ENCODE measurements at places on chromosomes 7 and 10.

DNA sequence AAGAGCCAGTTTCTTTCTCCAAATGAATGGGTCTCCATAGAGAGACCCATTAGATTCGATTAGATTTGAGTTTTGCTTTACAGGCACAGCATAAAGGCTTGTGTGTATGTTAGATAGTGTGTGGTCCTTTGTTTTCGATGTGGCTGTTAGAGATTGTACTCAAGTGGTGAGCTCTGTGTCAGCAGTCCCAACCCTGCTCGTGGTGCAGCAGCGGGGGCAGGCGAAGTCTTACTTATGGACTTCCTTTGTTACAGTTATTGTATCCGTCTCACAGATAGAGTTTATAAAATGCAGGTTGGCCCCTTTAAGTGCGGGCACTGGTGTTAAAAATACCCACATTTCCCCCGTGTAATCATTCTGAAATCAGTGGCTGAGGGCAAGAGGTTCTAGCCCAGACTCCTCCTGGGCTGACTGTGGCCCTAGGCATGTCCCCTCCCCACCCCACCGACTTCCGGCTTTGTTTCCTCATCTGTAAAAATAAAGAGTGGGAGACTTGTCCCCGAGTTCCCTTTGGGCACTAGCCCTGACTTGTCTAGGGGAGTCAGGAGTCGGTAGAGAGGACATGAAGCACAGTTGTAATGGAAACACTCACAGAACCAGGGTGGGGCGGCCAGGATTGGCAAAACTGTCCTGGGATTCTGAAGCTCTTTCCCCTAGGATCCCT lies 28.6 kb downstream of the MTURN start:
- DNase-seq, result no peak

DNA sequence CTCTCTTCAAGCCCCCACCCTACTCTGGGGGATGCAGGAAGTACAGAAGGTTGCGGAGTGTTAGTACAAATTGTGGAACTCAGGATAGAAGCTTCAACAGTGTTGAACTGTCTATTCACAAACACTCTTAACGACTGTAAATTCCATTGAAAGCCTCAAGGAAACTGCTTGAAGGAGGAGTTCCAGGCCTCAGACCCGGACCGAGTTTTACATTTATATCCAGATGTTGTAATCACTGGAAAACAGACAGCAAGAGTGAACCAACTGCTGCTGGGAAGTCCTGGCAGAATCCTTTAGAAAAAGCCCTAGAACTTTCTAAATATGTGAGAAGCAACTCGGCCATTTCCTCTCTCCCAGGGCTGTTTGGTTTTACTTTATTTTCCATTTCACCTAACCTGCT lies 84.1 kb upstream of the LRRC18 start:
- no peak for DNase-seq

DNA sequence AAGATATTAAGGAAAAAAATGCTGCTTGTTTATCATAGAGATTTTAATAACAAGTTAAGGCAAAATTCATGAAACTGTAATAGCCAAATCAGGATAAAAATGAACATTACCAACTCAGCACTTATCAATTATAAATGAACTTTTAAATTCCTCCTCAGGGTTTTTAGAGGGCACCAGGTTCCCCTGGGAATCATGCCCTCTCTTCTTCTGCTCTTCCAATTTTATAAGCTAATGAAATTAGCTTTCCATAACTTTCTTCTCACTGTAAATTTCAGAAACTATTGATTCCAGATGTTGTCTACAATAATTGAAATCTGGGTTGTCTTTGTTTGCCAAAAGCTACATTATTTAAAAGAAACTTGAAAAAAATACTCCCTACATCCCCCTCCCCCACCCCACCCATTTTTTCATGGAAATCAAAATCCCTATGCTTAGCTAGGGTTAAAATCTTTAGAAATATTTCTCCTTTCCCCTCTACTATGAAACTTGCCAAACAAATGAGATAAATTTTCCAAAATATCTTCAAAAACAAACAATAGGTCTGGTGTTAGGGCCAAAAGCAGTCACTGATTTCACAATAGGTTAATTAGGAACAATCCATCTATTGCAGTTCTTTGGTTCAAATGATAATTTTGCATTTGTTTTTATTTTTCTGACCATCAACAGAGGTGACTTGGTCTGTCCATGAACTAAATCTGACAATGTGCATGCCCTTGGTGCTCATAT lies 187.7 kb downstream of the DOCK4 start:
- no peak for DNase-seq

DNA sequence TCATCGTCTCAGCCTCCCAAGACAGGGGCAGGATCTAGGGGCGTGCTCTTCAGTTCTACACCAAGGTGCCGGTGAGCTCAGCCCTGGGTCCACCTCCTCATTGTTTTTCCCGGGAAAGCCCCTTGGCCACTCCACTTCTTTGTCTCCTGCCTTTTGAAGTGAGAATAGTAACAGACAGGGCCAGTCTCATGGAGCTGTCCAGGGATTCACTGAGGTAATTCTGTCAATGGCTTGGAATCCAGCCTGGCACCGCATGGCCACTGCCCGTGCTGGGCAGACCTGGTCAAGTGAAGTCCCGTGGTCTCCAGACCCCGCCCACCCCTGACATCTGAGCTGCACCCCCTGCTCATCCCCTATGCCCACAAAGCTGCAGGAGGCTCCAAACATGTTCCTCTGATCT lies 138.9 kb downstream of the TNS3 start:
- no peak for DNase-seq

DNA sequence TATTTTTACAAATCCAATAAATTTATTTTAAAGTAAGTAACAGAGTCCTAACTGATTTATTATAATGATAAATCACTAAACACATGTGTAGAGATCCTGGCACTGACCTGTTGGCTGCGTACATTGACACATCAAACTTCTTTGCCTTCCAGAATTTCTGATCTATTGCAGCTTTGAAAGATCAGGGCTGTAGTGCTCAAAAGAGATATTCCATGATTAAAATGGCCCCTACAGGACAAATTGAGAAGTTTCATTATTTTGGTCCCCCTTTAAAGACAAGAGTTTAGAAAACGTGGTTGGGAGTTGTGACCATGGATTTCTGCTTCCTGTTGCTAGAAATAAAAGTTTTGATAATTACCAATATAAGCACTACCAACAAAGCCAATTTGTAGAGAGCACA lies 87.7 kb upstream of the PDK4 start:
- no peak for DNase-seq

DNA sequence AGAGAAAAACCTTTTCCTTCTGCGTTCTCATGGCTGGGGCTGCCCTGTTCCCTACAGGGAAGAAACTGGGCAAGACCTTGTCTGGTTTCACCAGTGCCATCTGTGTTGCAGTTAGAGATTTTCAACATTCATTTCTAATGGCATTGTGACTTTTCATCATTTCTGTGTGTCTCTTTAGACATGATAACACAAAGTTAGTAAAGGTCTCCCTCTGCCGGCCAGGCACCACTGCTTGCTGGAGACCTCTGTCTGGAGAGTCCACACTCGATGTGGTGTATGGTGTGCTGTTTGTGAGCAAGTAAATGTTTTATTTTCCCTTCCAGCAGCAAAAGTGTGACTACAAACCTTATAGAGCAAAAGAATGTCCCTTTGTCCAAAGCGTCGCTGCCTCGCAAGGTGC lies 213.5 kb downstream of the PAXIP1 start:
- DNase-seq, result no peak

DNA sequence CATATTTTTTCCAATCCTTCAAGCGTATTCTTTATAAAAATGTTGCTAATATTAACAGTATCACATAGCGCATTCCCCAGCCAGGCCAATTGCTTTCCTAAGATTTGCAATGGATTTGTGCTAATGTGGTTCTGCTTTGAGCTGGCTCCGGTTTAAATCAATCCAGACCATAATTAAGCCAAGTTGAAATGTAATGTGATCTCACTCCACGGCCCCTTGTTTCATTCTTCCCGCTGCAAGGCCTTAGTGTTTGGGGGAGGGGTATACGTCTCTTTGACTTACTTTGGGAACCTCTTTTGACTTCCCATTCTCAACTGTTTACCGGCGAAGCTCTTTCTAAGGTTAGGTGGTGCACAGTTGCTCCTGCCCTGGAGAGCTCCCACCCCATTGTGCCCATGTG lies 86.4 kb downstream of the PRPF18 start:
- no peak for DNase-seq

GRCh38 chr7:33918438-33919143 lies 13.3 kb downstream of the BMPER start:
- DNase-seq, result no peak

DNA sequence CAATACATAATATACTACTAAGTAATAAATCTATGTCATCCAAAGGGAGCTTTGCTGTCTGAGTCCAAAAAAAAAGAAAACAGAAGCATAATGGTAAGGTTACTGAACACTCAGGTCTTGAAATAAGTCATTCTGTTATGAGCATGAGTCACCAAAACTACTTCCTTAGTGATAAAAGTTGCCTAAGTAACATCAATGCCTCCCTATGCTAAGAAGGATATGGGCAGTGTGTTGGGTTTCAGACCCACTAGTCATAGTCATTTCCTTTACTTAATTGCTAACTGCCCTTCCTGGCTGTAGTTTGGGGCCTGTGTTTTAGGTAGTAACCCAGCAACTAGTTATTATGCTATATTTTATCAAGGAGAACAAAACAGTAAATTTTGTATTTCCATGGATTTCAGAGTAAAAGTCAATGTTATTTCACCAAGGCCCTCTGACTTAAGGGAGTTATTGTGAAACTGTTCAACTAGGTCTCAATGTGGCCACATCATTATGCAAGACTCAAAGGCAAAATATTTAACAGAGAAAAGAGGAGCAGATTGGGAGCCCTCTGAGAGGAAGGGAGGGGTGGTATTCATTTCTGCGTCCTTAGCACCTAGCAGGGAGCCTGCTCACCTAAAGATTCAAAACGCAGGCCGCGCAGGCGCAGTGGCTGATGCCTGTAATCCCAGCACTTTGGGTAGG lies 11.7 kb upstream of the VIM start:
- DNase-seq, result no peak

- no peak for DNase-seq
Observed at GRCh38 chr7:20745702-20746101, 41.0 kb downstream of the SP8 start.

DNA sequence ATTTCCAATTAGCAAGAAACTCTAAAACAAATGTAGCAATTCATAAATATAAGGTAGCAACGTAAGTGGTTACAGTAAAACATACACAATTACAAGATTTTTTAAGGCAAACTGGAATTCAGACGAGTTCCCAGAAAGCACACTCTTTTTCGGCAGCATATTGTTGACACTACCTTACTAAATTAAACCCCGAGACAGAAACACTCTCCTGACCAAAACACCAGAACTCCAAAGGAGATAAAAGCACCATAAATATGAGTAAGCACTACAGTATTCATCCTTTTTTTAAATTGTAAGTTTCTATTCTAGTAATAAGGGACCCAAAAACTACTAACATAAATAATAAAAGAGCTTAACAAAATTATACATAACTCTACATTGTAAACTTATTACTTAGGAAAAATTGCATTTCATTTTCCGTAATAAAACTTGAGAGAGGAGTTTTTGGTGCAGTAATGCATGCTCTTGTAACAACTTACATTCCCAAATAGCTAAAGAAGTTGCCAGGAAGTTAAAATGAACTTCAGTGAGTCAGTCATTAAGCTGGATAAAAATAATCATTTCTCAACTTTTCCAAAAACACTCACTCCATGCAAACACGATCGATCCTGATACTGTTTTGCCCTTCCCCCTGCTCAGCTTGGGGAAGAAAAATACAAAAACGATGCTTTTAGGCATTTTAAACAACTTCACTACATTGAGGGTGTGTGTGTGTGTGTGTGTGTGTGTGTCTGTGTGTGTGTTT lies 2.0 kb downstream of the PIP4K2A start:
- no peak for DNase-seq

DNA sequence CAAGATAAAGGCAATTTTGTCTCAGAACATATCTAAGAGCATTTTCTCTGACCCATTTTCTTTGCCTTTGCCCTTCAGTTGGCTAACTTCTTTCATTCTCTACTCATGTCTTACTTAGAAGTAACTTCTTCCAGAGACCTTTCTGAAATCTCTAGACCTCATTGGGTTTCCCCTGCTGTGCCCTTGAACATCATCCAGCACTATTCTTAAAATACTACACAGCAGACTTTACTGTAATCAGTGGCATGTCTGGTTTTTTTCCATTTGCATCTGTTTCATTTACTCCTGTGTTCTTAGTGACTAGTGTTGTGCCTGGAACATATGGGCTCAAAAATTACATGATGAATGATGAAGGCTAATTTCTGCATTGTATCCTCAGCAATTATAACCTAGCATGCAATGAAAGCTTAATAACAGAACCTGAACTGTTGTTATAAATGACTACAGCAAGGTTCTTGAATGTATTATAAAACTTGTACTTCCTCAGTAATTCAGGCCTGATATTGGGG lies 301.9 kb downstream of the CDK14 start:
- no peak for DNase-seq

- no peak for DNase-seq
Observed at GRCh38 chr10:28705472-28705871, 28.2 kb downstream of the BAMBI start.

DNA sequence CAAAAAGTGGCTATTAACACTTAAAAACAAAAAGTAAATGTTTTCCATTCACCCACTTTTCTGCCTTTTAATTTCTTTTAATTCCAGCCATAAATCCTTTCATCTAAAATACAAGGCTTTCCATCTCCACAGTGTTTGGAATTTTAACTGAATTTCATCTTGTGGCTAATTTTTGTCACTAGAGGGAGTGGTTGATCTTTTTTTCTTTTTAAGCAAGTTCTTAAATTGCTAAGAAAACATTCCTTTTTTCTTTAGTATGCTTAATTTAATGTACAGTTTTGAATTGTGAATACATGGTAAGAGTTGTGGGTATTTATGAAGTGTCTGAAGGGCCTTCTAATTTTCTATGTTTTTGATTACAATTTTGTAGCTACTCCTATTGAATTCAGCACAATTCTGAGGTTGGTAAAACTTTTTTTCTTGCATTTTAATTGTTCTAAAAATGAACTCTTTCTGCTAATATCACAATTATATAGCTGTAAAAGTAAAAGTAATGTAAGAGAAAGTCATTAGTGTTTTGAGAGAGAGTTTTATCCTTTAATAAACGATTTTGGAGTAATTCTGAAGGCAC lies 54.9 kb upstream of the ANK3 start:
- DNase-seq, result no peak

DNA sequence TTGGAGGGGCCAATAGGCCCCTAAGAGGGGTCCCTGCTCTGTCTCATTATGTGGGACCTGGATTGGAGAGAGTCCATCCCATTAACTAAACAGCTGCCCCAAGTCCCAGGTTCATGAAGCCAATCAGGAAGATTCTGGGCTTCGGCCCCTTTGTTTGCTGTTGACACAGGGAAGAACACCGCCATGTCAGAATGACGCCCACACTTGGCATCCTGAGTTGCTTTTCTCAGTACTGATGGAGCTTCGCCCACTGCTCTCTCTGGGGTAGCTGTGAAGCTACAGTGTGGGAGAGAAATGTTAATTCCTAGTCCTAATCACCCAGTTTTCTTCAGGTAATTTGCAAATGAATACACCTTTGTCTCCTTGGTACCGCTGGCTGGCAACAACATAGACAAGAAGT lies 264.7 kb downstream of the GLRX3 start:
- DNase-seq, result no peak
